ENCODE measurements at places on chromosomes 16 and 17. TPM values are rescaled to one million over a fixed set of nuclear protein-coding genes. Genes with fewer than 3 reads are reported as not detected.

The SMURF2 gene
- total RNA-seq: 50.8 TPM

The SSTR5 gene
- total RNA-seq: not detected

The CDC27 gene
- total RNA-seq: 93.1 TPM

The EVPL gene
- total RNA-seq: not detected

The TERB1 gene
- not detected for total RNA-seq

The ABCA3 gene
- 17.3 TPM for total RNA-seq

The AIPL1 gene
- total RNA-seq: not detected

The HOXB3 gene
- total RNA-seq: 20.1 TPM

The KRT33A gene
- total RNA-seq: not detected

The GH1 gene
- not detected for total RNA-seq

- DNase-seq: no peak
Observed at GRCh38 chr16:27235938-27236245, 32.6 kb downstream of the KDM8 start.

- DNase-seq: no peak
Observed at GRCh38 chr16:65120831-65121721, 787 bp downstream of the CDH11 start.

DNA sequence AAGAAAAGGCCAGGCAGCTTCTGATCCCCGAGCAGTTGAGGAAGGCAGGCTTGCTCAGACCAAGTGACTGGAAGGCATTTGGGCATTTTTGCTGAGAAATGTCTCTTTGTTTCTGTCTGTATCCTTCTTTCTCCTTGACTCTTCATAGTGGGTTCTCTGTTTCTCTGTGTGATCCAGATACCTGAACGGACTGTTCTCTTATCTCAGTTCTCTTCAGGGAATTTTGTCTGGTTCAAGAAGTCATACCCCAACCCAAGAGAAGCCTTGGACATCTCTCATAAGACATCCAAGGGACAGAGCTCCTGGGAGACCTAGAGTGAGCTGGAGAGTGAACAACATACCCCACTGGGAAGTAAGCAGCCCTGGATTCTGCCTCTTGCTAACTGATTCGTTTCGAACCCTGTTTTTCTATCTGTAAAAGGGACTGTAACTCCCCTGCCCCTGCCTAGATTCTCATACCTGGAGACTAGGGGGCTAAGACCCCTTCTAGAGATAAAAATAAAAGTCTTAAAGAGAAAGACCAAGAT, 541 bp downstream of the CCL3 start:
- DNase-seq: no peak

- no peak for DNase-seq
Observed at GRCh38 chr16:57613514-57613913, 14.9 kb upstream of the ADGRG1 start.

GRCh38 chr17:68382582-68383085, 74.7 kb downstream of the WIPI1 start:
- DNase-seq: peak; percentile 10

- peak; percentile 99 for DNase-seq
Observed at GRCh38 chr17:9676820-9677310, 31.5 kb downstream of the USP43 start.

DNA sequence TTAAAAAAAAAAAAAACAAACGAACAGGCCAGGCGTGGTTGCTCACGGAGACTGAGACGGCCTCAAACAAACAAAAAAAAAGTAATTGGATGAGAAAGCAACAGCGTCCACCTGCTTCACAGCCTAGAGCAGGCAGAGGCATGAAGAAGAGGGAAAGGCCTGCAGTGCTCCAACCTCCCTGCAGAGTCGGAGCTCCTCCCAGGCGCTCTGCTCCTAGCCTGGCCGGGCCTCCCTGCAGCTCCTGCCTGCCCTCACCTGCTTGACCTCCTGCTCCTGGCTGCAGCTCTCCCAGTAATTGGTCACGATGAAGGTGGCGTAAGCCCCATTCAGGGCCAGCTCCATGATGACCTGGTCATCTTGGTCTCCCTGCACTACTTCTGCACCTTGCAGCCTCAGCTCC, 5.5 kb downstream of the NMRAL1 start:
- no peak for DNase-seq

DNA sequence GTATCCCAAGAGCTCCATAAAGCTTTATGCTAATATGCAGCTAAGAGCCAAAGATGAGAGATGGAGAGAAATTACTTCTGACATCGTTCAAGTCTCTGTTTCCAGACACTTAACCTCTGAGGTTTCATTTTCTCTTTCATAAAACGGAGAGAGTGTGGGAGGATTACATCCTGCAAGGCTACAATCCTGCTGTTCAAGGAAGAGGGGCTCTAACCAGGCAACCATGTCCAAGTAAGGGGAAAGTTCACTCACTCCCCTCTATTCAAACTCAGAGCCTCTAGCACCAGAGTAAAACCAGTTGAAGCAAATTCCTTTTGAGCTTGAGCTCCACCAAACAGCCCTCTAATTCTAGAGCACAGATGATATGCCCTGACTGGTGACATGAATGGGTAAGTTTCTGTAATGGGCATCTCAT, 397.4 kb downstream of the NPIPA8 start:
- no peak for DNase-seq

- peak; percentile 40 for DNase-seq
Observed at GRCh38 chr16:66569131-66569530, 2.9 kb downstream of the CMTM1 start.

- DNase-seq: no peak
Observed at GRCh38 chr16:50088302-50088701, 22.5 kb downstream of the HEATR3 start.

- no peak for DNase-seq
Observed at GRCh38 chr16:7997966-7998365, 592.3 kb downstream of the TMEM114 start.

DNA sequence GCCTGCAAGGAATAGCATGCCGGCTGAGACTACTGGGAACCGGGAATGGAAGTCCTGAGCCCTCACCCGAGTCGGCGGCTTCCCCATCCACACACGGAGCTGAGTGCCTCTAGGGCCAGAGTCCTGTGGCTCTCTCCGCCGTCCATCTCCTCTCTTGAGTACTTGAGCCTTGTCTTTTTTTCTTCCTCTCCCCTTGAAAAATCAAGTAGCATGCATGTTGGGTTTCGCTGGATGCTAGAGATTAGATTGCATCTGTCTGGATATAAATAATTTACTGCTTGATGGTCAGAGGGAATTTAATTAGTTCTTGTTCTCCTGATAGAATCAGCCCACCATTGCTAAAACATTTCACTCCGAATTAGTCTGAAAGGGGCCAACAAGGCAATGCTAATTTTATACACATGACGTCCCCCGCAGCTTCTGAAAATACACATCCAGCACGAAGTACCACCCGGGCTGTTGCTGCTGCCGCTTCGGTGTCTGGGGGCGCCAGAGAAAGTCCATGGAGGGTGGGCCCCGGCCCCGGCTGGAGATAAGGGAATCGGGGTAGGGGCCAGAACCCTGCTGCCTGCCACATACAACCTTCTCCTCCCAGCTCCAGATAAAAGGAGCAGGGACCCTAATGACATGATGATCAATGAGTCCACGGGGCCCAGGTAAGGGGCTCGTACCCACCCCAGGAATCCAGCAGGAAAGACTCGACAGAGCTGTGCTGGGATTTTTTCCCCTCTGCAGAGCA, 48.5 kb downstream of the RBFOX3 start:
- no peak for DNase-seq

GRCh38 chr17:39943702-39944392, 16.3 kb downstream of the LRRC3C start:
- no peak for DNase-seq

- DNase-seq: no peak
Observed at GRCh38 chr16:83579436-83579835, 228.3 kb upstream of the HSBP1 start.

DNA sequence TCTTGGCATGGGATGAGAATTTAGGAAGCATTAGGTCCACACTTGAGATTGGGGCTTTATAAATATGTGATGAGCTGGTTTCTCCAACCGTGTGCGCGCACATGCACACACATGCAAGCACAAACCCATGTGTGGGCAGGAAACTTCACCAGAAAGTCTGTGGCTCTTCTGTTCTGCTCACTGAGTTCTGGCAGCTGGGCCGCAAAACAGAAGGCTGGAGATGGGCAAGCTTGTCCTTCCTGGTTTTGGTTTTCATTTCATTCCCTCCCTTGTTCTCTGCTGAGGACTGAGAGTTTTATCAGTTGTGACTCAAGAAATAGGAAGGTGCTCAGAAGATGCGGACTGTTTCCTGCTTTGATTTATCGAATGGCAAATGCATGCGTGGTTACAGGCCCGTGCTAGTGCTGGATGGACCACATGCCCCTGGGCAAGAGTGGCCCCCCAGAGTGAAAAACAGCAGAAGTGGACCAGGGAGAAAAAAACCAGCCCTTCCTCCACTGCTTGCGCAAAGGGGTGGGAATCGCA, 14.1 kb downstream of the MAP3K14 start:
- DNase-seq: peak; percentile 93

DNA sequence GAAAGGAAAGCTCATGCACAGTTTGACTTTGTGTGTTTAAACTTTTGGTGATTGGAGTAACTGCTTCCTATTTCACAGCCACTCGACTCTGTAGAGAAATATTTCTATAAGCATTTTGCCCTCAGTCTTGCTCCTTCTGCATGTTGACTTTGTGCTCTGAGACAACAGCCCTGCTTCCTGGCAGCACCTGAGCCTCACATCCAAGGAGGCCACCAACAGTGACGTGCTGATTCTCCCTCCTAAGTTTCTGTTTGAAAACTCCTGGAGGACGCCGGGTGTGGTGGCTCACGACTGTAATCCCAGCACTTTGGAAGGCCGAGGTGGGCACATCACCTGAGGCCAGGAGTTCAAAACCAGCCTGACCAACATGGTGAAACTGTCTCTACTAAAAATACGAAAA, 23.9 kb upstream of the WSB1 start:
- no peak for DNase-seq

DNA sequence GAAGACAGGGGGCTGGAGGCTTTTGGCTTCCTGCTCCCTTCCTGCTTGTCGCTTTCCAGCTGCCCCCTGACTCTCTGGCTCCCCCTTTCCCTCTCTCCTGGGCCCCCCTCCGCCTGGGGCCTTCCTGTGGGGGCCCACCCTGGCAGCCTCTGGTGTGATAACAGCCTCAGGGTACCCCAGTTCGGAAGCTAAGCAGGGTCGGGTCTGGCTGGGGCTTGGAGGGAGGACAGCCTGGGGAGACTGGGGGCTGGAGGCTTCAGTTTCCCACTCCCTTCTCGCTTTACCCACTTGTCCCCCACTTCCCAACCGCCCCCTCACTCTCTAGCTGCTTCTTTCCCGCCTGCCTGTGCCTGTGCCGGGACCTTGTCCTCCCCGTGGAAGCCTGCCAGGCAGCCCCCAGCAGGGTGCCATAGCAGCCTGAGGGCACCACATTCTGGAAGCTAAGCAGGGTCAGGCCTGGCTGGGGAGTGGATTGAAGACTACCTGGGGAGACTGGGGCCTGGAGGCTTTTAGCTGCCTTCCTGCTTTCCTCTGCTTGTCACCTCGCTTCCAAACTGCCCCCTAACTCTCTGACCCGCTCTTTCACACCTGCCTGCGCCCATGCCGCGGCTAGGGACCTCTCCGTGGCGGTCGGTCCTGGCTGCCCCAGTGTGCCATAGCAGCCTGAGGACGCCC, 2275.5 kb downstream of the TP53TG3F start:
- no peak for DNase-seq

DNA sequence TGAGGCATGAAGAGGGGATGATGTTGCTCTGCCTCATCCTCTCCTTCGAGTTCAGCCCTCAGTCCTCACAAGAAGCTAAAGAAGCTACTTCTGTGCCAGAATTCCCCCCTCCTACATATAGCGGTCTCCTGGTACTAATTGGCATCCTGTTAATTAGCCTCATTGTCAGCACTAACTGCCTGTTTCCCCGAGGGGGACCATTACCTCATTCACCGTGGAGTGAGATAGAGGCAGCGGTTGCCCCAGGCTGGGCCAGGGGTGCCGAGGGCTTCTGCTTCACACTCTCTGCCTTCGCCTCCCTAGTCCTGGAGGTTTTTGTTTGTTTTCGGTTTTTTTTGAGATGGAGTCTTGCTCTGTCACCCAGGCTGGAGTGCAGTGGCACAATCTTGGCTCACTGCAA, 5.7 kb upstream of the MINK1 start:
- DNase-seq: no peak

DNA sequence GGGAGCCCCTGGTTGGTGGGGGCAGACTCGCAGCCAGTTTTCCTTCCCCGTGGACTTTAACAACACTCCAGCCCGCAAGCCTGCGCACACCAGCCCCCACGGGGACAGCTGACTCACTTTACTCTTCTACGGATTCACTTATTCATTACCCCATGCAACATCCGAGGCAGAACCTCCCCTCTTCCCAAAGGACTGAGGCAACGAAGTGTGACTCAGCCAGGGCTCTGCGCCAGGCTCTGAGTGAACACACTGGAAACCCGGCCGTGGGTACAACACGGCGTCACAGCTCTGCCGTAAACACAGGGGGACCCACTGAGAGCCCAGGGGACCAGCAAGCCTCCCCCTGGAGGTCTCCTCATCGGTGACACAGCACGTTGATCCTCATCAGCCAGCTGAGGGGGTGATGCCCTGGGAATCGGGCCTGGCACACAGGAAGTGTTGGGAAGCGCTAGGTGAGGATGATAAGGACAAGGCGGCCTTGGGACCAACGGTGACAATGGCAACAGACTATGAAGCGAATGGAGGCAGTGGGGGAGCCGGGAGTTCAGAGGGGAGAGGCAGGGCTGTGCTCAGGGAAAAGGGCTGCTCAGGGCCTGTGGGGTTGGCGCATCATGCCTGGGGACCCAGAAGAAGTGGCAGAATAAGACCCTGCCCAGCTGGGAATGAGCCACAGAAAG, 14.6 kb downstream of the COTL1 start:
- peak; percentile 96 for DNase-seq

DNA sequence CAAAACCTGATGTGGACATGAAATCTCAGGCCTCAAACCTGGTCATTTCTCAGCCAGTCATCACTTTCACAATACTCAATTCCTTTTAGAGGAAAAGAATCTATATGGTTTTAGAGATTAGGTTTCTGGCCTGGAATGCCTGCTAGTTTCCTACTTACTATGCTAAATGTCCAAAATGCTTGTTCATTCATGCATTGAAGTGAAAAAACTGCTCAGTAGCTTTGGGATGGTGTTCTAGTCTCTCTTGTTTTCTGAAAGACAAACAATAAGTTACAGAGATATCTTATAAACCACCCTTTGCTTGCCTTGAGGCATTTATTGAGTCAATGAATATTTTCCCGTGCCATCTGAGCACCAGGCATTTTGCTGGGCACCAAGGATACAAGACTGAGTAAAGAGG, 1146.5 kb upstream of the GOT2 start:
- no peak for DNase-seq

- peak; percentile 71 for DNase-seq
Observed at GRCh38 chr17:1630662-1631061, 2.0 kb upstream of the SLC43A2 start.

DNA sequence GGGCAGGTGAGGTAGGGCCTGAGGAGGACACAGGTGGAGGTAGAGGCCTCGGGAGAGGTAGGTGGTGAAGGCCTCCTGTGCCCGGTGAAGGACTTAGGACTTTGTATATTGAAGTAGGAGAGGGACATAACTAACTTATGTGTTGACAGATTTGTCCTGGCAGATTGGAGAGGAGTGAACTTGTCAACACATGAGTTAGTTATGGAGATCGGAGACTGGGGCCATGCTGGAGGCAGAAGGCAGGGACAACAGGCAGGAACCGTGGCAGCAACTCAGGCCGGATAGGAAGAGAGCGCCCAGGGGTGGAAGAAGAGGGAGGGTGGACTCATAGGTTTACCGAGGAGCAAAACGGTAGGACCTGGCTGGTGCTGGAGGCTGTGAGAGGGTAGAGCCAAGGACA, 18.4 kb downstream of the GLP2R start:
- DNase-seq: no peak

GRCh38 chr16:24580665-24581064, 41.3 kb downstream of the RBBP6 start:
- DNase-seq: no peak

- DNase-seq: no peak
Observed at GRCh38 chr17:33925649-33926048, 329.4 kb upstream of the CCL2 start.

- no peak for DNase-seq
Observed at GRCh38 chr16:66524601-66525164, 25.2 kb downstream of the TK2 start.

Data from A172 (cell line).